ENCODE measurements at places on chromosomes 1 and 21.

- peak; percentile 57 for DNase-seq
Measured at GRCh38 chr1:47725992-47726855, 271.0 kb downstream of the TRABD2B start.

DNA sequence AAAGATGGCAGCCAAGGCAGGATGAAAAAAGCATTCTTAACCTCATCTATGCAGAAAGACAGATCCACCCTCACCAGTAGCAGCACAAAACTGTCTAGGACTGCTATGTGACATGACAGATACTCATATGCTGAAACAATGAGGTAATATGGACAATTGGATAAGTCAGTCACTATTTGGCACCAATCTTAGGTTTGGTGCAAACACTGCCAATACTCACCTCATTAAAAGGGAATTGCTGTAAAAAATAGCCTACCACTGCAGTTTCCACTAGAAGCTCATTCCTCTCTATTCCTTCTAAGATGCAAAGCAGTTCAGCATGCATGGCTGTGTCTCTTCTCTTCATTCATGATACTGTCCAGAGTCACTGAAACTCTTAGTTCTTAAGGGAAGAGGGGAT is 91.7 kb downstream of the TBX15 start:
- no peak for DNase-seq

DNA sequence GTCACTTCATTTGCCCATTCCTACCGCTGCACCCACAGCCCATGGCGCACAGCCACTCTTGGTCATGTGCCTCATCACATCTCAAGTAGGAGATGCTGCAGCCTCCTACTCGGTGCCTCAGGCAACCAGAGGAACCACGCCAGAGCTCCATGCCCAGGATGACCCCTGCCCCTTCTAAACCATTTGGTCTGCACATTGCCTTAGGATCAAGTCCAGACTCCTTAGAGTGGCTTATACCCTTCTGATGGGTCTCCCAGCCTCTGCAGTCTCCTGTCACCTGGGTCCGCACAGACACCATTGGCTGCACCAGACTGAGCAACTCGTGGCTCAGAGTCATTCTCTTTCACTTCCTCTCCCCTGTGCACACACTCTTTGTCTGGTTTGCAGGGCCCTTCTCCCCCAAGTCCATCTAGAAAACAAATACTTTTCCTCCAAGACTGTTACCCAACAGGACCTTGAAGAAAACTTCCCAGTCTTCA is 2.2 kb upstream of the ADORA3 start:
- no peak for DNase-seq

DNA sequence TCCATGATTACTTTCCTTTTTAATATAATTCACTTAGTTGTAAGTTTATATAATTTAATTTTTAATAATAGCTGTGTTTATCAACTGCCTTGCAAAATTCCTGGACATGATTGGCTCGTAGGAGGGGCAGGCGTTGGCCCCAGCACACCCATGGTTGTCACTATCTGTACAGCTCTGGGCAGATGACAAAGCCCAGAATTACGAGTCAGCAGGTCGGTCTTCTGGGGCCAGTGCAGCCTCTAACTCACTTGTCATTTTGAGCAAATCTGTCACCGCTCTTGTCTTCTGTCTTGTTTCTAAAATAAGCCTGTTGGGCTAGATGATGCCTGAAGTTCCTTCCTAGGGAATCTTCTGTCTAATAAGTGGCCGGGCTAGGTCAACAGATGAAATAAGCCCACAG is 21.4 kb upstream of the LRRC38 start:
- DNase-seq, result no peak

- DNase-seq, result no peak
Measured at GRCh38 chr1:38898653-38899230, 17.4 kb upstream of the GJA9 start.

DNA sequence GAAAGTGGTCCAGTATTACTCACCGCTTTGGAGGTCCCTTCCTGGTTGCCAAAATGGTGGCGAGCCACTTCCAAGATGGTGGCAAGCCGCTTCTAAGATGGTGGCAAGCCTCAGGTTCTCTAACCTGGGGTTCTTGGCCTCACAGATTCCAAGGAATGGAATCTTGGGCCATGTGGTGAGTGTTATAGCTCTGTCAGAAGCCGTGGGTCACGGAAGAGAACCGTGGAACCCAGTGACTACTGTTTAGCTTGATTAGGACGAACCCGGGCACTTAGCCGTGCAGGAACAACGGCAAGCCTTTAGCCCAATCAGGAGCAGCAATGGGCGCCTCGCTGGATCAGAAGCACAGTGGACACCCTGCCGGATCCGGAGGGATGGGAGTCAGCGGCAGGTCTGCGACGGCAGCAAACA is 356.2 kb upstream of the TMPRSS15 start:
- no peak for DNase-seq

GRCh38 chr1:18256282-18257235 is 149.0 kb downstream of the IGSF21 start:
- DNase-seq, result no peak

- no peak for DNase-seq
Measured at GRCh38 chr1:81989524-81989923, 188.8 kb downstream of the ADGRL2 start.

DNA sequence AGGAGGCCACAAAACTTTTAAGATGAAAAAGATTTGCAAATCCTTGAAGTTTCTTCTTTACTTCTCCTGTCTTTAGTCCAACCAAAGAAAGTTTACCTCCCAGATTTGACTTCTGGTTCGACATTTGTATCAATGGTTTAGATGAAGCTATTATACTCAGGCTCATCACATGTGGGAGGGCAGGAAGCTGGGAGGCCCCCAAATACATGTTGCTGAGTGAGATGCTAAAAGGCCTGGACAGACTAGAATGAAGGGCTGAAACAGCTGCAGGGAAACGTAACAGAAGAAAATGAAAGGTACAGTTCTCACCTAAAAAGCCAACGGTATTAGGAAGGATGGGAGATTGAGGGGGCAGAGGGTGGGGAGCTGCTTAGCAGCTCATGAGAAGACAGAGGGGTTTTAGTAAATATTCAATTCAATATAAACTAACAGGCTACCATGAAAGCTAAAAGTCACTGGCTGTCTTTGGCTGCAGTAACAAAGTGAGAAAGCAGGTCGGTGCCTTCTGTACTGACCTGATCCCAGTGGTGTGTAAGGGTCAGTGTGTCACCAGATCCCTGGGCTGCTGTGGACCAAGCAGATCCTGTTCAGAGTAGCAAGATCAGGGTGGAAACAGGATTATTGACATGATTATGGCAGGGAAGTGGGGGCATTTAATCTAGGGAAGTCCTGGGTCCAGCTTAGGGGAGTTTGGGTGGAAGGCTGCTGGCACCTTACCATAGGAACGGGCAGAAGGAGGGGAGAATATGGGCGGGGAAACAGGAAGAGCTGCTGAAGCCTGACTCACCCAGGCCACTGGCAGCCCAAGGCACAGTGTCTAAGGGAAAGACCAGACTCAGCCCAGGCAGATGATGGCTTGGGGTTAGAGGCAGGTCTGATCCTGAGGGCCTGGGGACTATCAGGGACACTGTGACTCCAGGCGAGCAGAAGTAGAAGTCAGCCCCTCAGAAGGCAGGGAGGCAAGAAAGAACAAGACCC is 60.4 kb downstream of the KCNN3 start:
- DNase-seq, result no peak

- no peak for DNase-seq
Measured at GRCh38 chr1:160800142-160800541, 4.2 kb downstream of the LY9 start.

DNA sequence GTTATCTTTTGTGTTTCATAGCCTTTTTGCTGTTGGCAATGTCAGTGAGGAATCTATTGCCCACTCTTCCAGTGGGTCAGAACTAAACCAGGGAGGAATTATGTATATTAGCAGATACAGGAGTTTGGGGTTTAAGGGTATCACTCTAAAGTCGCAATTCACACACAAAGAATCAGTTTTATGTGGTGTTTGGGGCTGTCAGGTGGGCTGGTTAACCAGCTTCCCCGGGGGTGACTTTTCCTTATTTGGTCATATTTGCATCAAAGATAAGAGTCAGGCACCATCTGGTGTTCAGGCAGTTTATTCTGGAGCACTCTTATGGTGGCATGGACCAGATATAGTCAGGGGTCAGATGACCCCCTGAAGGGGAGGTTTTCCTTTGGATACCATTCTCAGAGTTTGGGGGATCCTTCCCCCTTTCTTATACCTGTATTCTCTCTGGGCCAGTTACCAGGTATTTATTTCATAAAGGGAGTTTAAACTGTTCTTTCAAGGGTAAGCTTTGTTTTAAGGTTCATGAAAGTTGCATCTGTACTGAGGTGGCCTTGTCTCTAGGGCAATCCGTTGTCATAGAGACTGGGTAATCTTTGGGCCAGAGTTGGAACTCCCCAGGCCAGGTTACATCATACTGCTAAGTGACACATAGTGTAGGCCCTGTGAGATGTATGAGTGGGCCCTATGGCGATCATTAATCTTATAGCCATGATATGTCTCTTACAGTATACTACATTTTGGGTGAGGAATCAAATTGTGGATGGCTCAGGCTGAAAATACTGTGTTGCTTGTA is 148.2 kb downstream of the RWDD3 start:
- DNase-seq, result no peak

DNA sequence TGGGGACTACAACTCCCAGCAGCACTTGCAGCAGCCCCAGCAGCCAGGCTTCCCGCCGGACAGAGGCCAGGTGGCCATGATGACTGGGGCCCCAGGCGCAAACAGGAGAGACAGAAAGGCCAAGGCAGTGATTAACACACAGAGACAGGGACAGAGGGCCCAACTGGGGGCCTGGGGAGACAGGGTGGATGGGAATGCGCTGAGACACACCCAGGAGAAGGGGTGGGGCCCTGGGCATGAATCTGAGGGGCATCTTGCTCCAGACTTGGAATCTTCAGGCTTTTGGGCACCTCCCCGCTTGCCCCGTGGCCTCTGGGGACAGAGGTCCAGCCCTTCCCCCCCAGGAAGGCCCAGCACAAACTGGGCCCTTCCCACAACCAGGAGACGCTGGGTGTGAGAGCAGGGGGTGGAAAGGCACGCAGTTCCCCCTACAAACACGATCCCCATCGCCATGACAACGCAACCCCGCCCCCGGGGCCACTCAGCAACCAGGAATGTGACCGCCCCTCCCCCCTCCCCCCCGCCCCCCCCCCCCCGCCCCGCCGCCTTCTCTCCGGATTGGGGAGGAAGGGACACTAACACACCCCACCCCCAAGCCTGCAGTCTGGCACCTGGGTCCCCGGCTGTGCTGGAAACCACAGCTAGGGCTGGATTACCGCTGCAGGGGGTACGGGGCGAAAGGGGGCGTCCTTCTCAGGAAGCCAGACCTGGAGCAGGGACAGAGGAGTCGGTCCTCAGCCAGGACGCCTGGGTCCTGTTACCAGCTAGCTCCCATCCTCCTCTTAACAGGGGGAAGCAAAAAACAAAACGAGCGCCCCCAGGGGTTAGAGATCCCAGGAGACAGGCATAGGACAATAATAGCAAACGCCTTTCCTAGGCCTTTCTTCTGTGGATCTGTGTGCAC is 4.5 kb downstream of the HDGF start:
- peak; percentile 73 for DNase-seq
